Psoas muscle (tissue), 8 donors: ENCODE measurements at places on chromosomes 11 and 22.

DNA sequence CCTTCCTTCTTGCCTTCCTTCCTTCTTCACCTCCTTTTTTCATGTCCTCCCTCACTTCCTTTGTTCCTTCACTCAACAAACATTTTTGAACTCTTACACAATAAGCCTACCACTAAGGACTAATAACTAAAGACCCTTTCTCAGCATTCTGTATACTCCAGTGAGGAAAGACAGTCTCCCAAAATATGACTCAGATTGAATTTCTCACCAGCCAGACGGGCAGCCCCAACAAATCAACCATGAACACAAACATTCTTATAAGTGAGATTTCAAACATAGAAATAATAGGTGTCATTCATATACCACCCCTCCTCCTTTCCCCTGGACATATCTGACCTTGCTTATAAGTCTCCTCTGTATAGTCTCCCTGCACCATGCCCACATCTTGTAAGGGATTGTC is 1079.7 kb downstream of the OPCML start:
- no peak overlapping the region for H3K4me3 ChIP-seq
- no peak overlapping the region for H3K27ac ChIP-seq
- H3K27me3 ChIP-seq, result no peaks in the 10 kb centered on the region
- no peaks in the 10 kb centered on the region for H3K36me3 ChIP-seq

DNA sequence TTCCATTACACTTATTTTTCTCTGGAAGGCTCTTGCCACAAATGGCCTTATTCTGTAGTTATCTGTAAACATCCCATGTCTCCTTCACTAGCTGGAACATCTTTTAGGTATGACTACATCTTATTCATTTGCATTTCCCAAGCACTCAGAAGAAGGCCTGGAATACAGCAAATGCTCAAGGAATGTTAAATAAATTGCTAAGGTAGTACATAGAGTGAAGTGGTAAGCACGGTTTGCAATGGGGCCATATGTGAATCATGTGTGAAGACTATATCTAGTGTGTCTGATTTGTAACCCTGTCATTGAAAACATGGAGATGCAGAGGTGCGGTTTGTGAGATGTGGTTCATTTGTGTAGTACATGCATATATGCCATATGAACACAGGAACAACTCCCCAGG is 33.5 kb downstream of the GDPD4 start:
- H3K27ac ChIP-seq, result no peak overlapping the region
- no peaks in the 10 kb centered on the region for H3K4me1 ChIP-seq
- H3K4me3 ChIP-seq, result no peak overlapping the region
- no peaks in the 10 kb centered on the region for H3K36me3 ChIP-seq

GRCh38 chr22:46436595-46437175 is 100.7 kb downstream of the CELSR1 start:
- no peak overlapping the region for H3K27ac ChIP-seq
- H3K27me3 ChIP-seq, result no peaks in the 10 kb centered on the region
- H3K4me1 ChIP-seq, result no peaks in the 10 kb centered on the region
- DNase-seq, result no peak
- H3K36me3 ChIP-seq, result no peaks in the 10 kb centered on the region

- H3K4me3 ChIP-seq, result no peak overlapping the region
- no peaks in the 10 kb centered on the region for H3K36me3 ChIP-seq
- no peaks in the 10 kb centered on the region for H3K27me3 ChIP-seq
- H3K4me1 ChIP-seq, result no peaks in the 10 kb centered on the region
These were observed 57.1 kb downstream of the FAM181B start for GRCh38 chr11:82676483-82677094.

DNA sequence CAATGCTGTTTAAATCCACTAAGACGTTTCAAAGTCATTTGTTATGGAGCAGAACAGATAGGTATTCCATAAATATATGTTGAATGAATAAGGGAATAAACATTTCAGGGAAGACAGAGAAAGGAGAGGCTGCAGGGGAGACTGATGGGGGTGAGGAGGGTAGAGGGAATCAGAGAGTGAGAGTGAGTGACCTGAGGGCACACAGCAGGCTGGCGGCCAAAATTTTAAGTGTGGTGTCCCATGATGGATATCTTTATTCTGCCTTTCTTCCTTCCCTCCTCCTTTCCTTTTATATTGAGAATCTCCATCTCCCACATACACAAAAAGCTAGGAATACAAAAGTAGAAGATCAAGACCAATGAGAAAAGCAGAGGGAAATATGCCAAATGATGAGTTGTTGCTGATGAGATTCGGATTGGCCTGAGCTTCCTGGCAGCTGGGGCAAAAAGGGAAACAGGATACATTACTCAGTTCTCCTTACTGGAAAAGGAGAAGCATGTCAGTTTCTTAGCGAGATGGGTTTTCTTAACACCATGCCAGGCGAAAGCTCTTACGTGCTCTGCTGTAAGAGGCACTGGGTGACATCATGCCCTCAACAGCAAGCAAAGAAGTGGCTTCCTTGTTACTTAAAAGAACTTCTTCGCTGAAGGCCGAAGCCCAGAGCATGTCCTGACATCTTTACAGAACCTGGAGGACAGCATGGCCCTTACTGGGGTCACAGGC is 11.2 kb upstream of the CYTH4 start:
- H3K27me3 ChIP-seq, result no peaks in the 10 kb centered on the region
- DNase-seq, result no peak
- no peaks in the 10 kb centered on the region for H3K4me1 ChIP-seq
- no peak overlapping the region for H3K4me3 ChIP-seq

- H3K27me3 ChIP-seq, result no peaks in the 10 kb centered on the region
- peak overlapping the region; percentile 53 for H3K27ac ChIP-seq
- no peaks in the 10 kb centered on the region for H3K36me3 ChIP-seq
- H3K4me3 ChIP-seq, result no peak overlapping the region
These were observed 22.5 kb upstream of the SMIM35 start for GRCh38 chr11:118109231-118109630.

DNA sequence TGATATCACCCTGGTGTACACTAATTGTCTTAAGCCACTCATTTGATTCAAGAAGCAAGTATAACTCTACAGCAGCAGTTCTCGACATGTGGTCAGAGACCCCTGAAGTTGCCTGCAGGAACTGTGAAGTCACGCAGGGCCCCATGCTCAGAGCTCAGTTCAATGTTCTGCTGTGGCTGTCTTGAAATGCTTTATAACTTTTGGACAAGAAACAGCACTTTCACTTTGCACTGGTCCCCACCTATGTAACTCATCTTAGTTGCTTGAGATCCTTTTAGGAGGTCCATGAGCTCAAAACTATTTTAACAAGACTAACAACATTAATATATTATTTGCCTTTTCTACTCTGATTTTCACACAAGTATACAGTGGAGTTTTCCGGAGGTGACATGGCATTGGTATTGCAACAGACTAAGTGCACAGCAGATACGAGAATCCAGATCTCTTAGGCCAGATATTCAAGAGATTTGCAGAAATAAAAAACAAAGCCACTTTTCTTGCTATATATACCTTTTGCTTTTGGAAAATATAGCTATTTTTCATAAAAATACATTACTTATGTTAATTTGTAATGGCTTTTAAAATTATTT is 64.8 kb downstream of the PRR5L start:
- H3K36me3 ChIP-seq, result no peaks in the 10 kb centered on the region
- H3K27ac ChIP-seq, result no peak overlapping the region
- H3K27me3 ChIP-seq, result no peaks in the 10 kb centered on the region
- H3K4me3 ChIP-seq, result no peak overlapping the region
- no peaks in the 10 kb centered on the region for H3K4me1 ChIP-seq

DNA sequence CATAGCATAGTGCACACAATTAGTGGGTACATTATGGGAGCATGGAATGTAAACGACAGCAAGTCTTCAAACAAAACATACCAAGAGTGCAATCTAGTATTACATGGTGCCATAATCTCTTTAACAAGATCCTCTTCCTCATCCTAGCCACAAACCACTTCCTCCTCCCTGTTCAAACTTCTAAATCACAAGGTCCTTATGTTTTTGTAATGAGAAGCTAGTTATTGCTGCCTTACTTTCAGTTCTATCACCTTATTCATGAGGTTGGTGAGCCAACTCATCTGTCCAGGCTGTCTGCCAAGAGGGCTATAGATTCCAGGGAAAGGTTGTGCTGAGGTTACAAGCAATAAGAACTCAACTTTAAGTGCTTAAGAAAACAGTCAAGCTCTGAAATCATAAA is 195.4 kb upstream of the ARHGAP20 start:
- no peaks in the 10 kb centered on the region for H3K27me3 ChIP-seq
- peaks cover 30% of the 10 kb centered on the region for H3K4me1 ChIP-seq
- no peak for DNase-seq
- no peak overlapping the region for H3K4me3 ChIP-seq
- no peaks in the 10 kb centered on the region for H3K36me3 ChIP-seq
- H3K27ac ChIP-seq, result peak overlapping the region; percentile 66

- H3K36me3 ChIP-seq, result no peaks in the 10 kb centered on the region
- H3K27ac ChIP-seq, result no peak overlapping the region
- no peak for DNase-seq
- H3K4me3 ChIP-seq, result no peak overlapping the region
- peaks cover 2% of the 10 kb centered on the region for H3K27me3 ChIP-seq
- no peaks in the 10 kb centered on the region for H3K4me1 ChIP-seq
These were observed 69.2 kb downstream of the ISX start for GRCh38 chr22:35135165-35135564.

- no peaks in the 10 kb centered on the region for H3K27me3 ChIP-seq
- no peaks in the 10 kb centered on the region for H3K36me3 ChIP-seq
- H3K4me3 ChIP-seq, result no peak overlapping the region
- DNase-seq, result no peak
- peak overlapping the region; percentile 76 for H3K27ac ChIP-seq
- H3K4me1 ChIP-seq, result peaks cover 13% of the 10 kb centered on the region
These were observed 5.3 kb upstream of the IFITM3 start for GRCh38 chr11:325796-326591.

GRCh38 chr22:40383905-40384304 is 13.5 kb downstream of the SGSM3 start:
- H3K4me1 ChIP-seq, result peaks cover 5% of the 10 kb centered on the region
- no peak overlapping the region for H3K4me3 ChIP-seq

DNA sequence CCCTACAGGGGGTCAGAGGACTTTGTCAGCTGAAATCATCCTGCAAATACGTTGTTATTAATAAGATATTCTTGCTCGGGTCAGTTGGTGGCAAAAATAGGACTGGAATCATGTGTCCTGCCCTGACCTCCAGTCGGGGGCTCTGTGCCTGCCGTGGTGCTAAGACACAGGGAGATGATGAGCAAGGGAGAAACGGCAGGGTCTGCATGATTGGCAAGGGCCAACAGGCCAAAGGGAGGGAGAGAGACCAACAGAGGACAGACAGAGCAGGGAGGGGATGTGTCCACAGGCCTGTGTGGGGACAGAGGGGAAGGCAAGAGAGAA is 10.4 kb upstream of the TSKU start:
- peaks cover 30% of the 10 kb centered on the region for H3K4me1 ChIP-seq
- no peaks in the 10 kb centered on the region for H3K36me3 ChIP-seq
- H3K27me3 ChIP-seq, result peaks cover 3% of the 10 kb centered on the region
- no peak for DNase-seq

DNA sequence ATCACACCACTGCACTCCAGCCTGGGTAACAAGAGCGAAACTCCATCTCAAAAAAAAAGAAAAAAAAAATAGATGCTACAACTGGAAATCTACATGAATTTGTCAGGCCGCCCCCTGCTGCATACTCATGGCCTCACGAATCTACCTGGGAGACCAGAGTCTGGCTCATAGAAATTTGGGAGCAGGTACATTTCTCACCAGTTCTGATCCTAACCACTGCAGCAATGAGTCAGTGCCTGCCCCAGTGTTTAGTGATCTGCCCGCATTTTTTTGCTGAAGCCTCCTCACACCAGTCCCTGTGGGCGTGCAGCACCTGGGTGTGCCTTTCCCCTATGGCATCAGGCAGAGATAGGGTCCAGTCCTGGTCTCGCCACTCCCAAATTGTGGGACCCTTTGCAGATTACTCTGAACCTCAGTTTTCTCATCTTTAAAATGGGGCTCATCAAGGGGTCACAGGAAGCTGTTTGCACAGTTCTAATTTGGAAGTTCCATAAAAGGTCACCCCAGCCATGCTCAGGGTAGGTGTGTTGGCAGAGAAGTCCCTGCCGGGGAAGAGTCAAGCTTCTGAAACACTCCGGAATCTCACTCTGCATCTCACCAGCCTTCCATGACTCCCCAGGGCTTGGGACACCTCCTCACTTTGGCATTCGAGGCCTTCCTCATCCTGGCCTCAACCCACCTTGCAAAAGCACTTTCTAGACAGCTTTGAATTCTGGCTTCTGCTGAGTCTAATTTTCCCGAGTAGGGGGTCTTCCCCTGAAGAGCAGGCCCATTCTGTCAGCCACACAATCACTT is 39.3 kb upstream of the LINC01488 start:
- no peak overlapping the region for H3K4me3 ChIP-seq
- no peaks in the 10 kb centered on the region for H3K27me3 ChIP-seq
- peak overlapping the region; percentile 75 for H3K27ac ChIP-seq
- H3K4me1 ChIP-seq, result peaks cover 24% of the 10 kb centered on the region

DNA sequence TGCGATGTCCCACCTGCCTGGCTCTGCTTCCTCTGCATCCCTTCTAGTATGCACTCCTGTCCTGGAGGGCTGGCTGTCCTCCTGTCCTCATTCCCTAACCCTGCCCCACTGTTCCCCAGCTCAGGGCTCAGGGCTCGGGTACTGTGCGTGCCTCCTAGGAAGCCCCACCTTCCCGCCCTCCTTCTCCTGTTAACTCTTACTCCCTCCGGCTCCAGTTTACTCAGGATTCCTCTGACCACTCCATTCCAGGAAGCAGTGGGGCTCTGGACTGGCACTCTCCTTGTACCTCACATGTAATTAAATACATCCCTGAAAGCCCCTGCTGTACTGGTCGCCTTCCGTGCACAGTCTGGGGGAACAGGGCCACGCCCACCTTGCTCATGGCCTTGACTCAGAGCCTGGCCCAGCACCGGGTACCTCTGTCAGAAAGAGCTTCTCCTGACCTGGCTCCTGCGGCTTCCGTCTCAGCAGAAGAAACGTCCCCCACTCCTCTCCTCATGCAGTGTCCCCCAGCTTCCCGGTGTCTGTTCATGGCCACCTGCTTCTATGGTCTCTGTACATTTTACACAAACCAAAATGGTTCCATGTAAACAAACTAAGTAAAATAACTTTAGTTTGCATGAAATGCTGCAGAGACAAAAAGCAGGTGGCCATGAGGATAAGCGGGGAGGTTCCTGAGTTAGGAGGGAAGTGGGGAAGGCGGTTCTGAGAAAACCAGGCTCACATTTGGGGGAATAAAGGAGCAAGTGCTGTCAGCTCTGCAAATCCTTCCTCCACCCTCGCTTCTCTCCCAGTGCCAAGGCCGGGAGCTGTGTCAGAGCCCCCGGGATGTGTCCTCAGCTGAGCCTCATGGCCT is 445.9 kb downstream of the BRD1 start:
- no peak overlapping the region for H3K4me3 ChIP-seq
- H3K4me1 ChIP-seq, result no peaks in the 10 kb centered on the region
- H3K36me3 ChIP-seq, result no peaks in the 10 kb centered on the region
- no peaks in the 10 kb centered on the region for H3K27me3 ChIP-seq

DNA sequence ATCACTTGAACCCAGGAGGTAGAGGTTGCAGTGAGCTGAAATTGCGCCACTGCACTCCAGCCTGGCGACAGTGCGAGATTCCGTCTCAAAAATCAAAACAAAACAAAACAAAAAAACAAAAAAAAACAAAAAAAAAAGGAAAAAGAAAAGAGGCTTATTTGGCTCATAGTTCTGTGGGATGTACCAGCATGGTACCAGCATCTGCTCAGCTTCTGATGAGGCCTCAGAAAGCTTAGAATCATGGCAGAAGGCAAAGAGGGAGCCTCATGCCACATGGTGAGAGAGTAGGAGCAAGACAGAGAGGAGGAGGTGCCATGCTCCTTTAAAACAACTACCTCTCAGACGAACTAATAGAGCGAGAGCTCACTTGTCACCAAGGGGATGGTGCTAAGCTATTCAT is 10.6 kb upstream of the PTS start:
- H3K4me1 ChIP-seq, result no peaks in the 10 kb centered on the region

- H3K27me3 ChIP-seq, result no peaks in the 10 kb centered on the region
- H3K4me3 ChIP-seq, result no peak overlapping the region
- H3K4me1 ChIP-seq, result no peaks in the 10 kb centered on the region
- H3K36me3 ChIP-seq, result no peaks in the 10 kb centered on the region
- no peak for DNase-seq
These were observed 208.3 kb downstream of the CEP164 start for GRCh38 chr11:117535850-117536411.
